Aortic smooth muscle cell (primary cell): ENCODE measurements at places on chromosomes 3 and 15. TPM values are rescaled to one million over a fixed set of nuclear protein-coding genes. Genes with fewer than 3 reads are reported as not detected.

The ISLR2 gene
- not detected in 2 replicates for total RNA-seq

The WNT5A gene
- total RNA-seq = 39.0 and 85.9 TPM in 2 replicates

The CDHR4 gene
- 0.06 TPM in 1 of 2 replicates, not detected in the other for total RNA-seq

The HYAL1 gene
- total RNA-seq = 1.2 and 2.6 TPM in 2 replicates
